Kidney epithelial cell (primary cell): ENCODE measurements at places on chromosomes 5 and 9.

DNA sequence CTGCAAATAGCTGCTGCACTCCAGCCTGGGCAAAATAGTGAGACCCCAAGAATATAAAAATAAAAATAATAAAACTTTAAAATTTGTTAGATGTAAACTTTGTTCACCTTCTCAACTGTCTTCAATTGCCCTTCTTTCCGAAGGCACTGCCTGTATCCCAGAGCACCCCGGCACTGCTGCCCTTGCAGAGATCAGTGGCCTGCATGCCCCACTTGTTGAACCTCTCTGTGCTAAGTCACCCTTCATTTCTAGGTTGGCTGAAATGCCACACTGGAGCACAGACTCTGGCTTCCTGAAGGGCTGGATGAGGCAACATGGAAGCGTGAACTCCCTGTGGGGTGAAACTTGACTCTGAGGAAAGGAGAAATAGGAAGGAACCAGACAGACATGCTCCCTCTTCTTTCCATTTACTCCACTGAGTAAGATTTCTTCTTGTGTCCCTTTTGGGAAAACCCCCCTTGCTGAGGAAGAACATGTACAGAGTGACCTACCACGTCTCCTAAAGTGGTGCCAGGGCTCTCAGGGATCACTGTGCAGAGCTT, 8.4 kb upstream of the JMY start:
- DNase-seq: no peak

GRCh38 chr5:2136728-2137333, 254.1 kb upstream of the IRX4 start:
- no peak for DNase-seq

DNA sequence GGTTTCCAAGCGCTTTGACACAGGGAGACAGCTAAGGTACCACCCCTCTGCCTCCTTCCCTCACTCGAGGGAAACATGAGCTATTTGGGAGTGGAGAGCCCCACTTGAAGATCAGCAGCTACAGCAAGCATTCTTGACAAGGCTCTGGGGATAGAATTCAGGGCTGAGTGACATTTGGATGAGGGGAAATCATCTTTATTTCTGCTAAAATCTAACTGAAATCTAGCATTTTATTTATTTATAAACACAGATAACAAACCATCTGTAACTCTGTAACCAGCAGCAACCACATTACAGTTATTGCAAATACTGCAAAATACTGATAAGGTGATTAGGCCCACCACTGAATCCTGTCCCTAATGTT, 22.4 kb downstream of the RNF130 start:
- DNase-seq: no peak

- no peak for DNase-seq
Observed at GRCh38 chr9:77440057-77440456, 208.1 kb downstream of the GNA14 start.

- no peak for DNase-seq
Observed at GRCh38 chr9:107491081-107492053, 1.8 kb upstream of the KLF4 start.

DNA sequence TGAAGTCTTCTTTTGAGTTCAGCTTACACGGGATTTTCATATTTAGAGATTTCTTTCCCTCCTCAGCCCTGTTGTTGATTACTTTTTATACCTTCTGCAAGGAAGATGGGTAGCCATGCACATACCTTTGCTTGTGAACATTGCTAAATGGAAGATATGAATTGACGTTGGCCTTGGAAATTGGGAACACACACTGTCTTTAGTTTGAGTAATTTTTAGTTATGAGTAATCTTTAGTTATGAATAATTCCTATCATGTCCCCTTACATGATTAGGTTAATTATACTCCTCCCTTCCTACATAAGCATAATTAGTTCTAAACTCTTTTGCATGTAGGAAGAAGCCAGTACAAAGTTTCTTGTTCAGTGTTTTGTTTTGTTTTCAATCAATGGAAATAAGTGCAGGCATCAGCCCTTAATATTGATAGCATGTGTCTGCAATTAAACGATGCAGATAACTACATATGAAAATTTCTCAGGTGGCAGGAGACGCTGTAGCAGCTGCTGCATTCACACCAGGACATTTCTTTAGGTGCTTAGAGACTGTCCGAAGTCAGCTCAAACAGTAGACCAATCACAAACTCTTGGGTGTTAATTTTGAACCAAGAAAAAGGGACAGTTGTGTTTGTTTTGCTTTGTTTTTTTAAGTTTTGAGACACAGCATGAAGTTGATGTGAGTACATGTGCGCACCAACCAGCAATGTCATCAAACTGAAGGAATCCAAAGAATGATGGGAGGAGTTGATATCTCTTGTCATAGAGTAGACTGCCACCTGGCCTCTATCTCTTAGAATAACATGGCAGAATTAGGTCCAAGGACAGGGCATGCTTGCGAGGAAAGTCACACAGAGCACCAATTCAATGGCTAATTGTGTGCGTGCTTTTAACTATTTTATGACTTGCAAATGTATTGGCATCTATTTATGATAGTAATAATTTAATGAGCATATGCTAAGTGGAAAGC, 51.4 kb downstream of the SMARCA2 start:
- DNase-seq: no peak

- DNase-seq: no peak
Observed at GRCh38 chr5:89246252-89246651, 363.3 kb upstream of the MEF2C start.

DNA sequence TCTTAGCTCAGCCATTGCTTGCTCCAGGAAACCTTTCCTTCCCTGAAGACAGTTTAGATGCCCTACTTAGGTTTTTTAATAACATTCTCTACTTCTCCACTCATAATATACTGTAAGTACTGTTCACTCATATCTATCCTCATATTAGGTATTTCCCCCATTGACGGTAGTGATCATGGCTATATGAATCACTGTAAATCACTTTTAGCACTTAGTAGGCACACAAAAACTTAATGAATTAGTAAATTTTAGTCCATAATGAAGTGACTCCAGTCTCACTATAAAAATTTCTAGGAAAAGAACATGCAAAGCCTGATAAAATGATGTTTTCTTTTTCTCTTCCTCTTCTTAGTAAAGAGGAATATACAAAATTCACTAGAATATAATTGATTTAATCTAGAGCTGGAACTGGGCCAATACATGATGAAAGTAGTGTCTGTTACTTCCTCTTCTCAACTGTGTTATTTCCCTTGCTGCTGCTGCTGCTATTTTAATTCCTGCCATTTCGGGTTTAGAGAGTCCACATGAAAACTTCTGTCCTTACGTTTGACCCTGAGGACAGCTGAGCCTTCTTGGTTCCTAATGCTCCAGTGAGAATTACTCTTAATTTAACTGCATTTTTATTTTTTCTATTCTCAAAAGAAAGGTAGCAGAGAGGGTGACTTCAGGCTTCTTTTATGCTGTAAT, 73.5 kb downstream of the LNPEP start:
- DNase-seq: no peak

GRCh38 chr9:495739-496138, 281.1 kb downstream of the DOCK8 start:
- DNase-seq: no peak

DNA sequence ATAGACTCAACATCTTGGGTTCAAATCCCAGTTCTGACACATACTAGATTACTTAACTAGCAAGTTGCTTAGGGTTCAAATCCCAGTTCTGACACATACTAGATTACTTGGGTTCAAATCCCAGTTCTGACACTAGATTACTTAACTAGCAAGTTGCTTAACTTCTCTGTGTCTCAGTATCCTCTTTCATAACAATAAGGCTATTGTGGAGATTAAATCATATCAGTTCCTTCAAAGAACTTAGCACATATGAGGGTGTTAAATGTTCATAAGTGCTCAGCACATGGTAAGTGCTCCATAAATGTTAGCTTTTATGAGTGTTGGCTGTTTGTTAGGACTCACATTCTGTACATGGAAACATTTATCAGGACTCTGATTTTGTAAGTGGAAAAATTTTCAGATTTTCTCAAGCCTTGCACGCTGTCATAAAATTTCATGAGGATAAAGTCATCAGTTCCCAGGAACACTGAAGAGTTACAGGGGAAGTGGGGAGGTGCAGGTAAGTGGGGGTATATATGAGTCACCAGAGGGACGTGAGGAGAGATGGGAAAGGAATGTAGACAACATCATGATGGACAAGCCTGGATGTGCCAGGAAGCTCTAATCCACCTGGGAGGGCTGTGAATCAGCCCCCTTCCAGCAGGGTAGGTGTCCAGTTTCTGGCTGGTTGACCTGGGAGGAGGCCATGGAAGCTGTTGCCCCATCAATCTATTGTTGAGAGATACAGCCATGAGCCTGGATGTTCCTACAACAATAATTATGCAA, 532.2 kb upstream of the WWC1 start:
- DNase-seq: peak; percentile 92

GRCh38 chr9:35569206-35569605, 35.9 kb upstream of the TESK1 start:
- DNase-seq: no peak
